ENCODE measurements at places on chromosomes 7 and 10.

DNA sequence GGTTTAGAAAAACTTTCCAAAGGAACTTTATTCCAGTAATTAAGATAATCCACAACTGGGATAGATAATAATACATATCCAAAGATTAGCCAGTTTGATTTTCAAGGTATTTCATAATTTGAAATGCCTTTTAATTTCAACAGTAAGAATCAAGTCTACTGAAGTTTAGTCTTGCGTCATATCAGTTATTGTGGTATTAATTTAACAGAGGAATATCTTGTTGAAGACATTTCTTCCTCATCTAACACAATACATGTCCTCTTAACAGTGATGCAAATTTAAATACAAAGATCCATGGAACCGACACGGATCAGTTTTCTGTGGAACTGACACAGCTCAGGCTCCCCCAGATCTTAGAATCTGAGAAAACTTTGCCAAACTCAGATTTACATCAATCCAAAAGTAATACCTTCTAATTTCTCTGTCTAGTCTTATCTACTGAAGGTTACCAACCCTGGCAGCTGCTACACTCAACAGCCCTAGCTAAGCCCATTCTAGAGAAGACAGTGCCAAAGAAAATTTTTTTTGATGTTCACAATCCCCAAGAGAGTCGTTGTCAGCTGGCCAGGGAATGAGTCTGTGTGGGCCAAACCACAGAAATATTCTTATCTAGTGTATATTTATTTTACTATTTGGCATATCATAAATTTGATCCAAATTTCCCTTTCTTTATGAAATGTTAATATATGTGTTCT, 365.2 kb upstream of the MEOX2 start:
- no peak for DNase-seq

DNA sequence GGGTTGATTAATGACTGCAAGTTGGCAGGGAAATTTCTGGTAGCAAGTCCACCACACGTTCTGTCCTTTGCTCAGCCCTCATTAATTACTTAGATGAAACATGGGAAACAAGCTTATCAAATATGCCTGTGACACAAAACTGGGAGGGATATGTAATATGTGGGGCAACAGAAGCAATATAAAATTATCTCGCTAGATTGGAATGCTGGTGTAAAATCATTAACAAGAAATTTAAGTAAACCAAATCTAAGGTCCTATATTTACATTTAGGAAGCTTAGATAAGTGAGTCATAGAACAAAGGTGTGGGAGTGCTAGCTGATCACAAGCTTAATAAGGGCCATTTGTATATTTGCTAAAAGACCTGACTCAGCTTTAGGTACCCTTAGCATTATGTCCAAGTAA, 23.5 kb downstream of the TRPV5 start:
- no peak for DNase-seq

- no peak for DNase-seq
These were observed 111.2 kb upstream of the KIAA1217 start for GRCh38 chr10:24097751-24098207.

GRCh38 chr7:97513326-97513725, 218.6 kb upstream of the TAC1 start:
- no peak for DNase-seq

Data from M059J (cell line).